ENCODE measurements at places on chromosomes 7 and 10. TPM values are rescaled to one million over a fixed set of nuclear protein-coding genes. Genes with fewer than 3 reads are reported as not detected.

- DNase-seq: no peak
These were observed 1.5 kb downstream of the MKLN1 start for GRCh38 chr7:131329176-131329570.

DNA sequence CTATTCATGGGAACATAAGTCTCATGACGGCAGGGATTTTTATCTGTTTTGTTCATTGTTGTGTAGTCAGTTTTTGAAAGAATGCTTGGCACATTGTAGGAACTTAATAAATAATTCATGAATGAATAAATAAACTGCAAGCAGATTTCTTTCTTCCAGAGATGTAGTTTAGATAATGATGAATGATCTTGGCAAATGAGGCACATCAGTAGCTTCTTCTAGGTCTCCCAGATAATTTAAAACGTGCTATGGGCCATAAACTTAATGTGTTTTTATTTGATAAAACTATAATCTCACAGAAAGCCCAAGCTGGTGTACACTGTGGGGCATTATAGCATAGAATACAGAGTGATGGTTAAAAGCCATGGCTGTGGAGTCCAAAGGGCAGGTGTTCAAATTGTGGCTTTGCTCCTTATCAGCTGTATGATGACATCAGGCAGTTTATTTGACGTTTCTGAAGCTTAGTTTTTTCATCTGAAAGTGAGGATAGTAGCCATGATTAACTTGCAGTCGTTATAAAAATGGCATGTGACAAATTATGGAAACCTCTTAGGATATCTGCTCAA lies 3.5 kb downstream of the MGAM start:
- DNase-seq: no peak

DNA sequence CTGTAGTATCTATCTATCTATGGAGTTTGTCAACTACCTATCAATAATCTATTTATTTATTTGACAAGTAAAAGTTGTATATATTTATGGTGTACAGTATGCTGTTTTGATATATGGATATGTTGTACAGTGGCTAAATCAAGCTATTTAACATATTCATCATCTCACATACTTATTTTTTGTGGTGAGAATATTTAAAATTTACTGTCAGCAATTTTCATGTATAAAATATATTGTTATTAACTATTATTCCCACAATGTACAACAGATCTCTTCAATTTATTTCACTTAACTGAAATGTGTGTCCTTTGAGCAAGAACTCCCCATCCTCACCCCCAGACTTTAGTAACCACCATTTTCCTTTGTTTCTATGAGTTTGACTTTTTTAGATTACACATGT lies 14.5 kb downstream of the AGR3 start:
- no peak for DNase-seq

Gene C10orf105
- not detected for total RNA-seq
